Stimulated activated CD8-positive, alpha-beta memory T cell treated with anti-CD3 and anti-CD28 coated beads, Interleukin-4, amount 100 ng/mL, for 1 hour (primary cell): ENCODE measurements at places on chromosomes 3 and 15.

DNA sequence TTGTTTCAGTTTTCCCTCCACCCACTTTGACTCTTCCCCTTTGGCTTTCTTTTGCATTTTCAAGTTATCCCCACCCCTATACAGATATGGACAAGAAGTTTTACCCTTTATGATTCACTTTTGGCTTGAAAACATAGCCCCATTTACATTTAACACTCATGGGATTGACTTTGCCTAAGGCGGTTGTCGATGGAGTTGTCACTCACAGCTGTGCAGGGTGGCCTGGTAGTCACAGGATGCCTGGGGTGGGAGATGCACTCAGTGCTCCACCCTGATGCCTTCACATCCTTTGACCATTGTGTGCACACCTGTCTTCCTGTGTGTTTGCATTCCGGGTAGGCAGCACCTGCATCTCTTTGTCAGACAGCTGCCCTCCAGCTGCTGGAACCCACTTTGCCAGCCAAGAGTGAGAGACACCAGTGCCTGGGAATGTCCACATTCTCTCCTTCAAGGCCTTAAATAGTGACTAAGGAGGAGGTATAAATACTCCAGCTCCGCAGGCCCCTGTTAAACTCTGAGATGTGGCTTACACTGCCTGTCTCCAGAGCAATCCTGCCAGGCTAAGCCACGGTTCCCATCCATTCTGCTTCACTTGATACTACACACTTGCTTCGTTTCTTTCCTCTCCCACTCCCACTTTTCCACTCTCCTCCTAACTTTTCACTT, 191.5 kb upstream of the SLC24A5 start:
- DNase-seq = no peak

DNA sequence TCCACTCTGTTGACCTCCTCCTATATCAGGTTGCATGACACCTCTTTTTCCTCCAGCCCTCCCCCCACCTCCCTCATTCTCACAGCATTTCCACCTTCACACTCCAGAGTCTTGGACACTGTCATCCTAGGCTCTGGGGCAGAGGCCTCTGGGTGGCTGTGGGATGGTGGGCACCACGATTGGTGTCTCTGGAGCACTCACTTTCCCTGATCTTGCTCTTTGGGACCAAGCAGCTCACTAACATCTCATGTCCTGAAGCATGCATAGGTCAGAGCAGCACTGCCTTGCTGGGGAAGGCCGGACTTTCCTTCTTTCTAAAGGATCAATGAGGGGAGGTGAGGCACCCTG, 14.9 kb downstream of the ZBTB47 start:
- DNase-seq = no peak

GRCh38 chr3:172675441-172676193, 35.2 kb downstream of the NCEH1 start:
- no peak for DNase-seq

DNA sequence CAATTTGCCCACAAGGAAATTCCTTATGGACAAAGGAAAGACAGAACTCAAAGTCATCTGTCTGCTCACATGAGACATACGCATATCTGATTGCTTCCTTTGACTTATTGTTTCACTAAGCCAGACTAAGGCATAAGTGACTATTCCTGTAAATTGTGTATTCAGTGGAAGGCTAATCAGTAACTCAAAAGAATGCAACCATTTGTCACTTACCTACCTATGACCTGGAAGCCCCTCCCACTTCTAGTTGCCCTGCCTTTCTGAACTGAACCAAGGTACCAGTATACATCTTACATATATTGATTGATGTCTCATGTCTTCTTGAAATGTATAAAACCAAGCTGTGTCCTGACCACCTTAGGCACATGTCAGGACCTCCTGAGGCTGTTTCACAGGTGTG, 53.5 kb upstream of the PROK2 start:
- no peak for DNase-seq

DNA sequence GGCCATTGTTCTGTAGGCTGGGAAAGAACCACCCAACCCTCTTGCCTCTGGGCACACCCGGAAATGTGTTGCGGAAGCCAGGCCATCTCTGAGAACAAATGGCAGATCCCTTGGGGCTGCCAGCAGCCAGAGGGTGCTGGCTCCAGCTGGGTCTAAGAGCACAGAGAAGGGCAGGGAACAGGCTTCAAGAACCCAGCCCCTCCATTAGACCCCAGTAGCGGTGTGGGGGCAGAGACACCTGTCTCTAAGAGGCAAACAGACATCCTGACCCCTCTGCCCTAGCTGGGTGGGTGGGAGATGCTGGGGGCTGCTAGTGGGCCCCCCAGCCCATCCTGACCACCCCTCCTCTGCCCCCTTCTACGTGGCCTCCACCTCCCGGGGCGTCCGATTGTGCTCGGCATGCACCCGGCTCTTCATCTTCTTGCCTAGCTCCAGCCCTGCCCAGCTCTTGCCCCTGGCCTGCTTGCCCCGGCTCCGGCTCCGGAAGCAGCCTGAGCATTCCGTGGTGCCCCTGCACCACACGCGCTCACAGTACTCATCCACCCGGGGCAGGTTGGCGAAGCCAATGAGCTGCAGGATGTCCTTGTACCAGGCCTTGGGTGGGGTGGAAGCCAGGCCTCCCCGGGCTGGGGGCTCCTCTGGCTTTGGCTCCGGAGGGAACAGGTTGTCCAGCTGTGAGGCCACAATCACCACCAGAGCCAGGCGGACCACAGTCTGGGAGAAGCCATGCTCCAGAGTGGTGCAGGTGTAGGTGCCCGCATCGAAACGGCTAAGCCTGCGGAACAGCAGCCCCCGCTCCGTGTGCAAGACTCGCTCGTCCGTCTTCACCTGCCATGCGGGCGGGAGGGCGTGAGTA, 9.4 kb downstream of the SEMA3G start:
- no peak for DNase-seq

DNA sequence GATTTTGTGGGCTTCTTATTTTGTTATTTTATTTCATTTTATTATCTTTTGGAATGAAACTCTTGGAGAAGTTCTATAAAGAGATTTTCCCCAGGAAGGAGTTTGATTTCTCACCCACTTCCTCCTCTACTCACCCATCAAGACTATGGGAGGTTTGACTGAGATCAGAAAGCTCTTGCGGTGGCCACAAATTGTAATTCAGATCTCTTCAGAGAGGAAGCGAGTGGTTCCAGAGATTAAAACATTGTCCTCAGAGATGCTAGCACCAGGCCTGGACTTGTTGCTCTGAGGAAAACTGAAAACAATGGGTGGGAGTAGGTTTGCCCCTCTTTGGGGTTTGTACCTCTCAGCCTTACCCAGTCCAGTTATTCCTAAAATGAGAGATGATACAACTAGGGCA, 8.1 kb upstream of the MUC13 start:
- no peak for DNase-seq

- no peak for DNase-seq
Observed at GRCh38 chr15:52020221-52021085, 1.4 kb downstream of the MAPK6 start.

GRCh38 chr3:126613479-126614188, 41.3 kb downstream of the TXNRD3 start:
- DNase-seq = no peak

GRCh38 chr3:112018712-112019111, 15.8 kb upstream of the TMPRSS7 start:
- no peak for DNase-seq

DNA sequence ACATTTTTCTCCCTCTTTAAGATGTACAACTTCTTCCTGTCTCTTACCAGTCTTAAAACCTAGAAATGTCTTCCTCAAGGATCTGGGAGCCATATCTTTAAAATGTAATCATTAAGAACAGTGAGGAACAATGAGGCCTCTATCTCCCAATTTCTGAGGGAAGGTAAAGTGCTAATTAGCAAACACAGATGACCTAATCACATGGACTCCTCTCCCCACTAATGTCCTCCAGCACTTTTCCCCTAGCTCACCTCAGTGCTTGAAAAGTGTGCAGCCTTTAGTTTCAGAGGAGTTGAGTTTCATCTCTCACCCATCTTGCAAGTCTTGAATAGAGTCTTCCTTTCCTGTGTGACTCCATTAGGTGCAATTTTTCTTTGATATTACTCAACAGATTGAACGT, 771.0 kb downstream of the PDCD6IP start:
- no peak for DNase-seq

- DNase-seq = no peak
Observed at GRCh38 chr3:171219258-171219657, 192.7 kb upstream of the SLC2A2 start.

DNA sequence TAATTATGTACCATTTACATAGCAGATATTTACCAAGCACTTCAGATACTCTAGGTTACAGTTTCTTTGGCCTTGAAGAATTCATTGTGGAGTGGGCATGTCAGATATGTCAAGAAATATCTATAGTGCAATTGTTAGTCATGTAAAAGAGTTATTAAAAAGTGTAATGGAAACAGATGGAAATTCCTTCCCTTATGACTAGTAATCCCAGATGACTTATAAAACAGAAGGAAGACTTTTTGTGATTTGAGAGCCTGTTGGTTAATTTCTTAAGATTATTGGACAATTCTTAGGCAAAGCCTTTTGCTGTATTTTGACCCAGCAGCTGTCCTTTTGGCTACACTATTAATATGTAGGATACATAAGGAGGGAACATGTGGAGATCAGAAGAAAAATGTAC, 708.9 kb upstream of the NECTIN3 start:
- no peak for DNase-seq

DNA sequence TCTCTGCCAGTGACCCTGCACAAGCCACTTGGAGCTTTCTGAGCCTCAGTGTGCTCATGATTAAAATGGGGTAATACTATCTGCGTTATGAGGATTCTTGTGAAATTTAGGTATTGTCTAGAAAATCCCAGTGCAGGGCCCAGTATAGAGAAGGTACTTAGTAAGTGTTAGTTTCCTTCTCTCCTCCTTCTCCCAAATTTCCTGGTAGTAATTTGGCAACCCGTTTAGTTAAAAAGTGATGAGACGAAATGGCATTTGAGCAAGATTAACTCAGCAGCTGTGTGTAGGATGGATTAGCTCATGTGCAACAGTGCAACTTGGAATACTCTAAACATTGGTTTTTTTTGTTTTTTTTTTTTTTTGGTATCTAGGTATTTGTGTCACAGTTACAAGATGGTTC, 84.6 kb downstream of the SLCO3A1 start:
- no peak for DNase-seq

GRCh38 chr3:155701882-155702465, 42.9 kb downstream of the PLCH1 start:
- DNase-seq = no peak

DNA sequence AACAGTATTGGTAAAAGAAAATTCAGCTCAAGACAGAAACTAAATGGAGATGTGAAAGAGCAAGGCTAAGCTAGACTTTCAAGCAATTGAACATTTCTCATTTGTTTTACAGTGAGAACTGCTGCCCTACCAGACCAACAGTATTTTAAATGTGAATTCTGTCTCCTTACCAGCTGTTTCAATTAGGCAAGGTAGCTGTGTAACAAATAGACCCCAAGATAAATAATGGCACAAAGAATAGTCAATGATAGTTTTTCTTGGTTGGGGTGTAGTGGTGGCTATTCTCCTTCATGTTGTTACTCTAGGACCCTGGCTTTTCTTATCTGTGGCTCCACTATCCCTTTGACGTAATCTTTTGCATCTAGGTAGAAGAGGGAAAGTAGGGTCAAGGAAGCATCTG, 30.4 kb upstream of the THRB start:
- DNase-seq = no peak

DNA sequence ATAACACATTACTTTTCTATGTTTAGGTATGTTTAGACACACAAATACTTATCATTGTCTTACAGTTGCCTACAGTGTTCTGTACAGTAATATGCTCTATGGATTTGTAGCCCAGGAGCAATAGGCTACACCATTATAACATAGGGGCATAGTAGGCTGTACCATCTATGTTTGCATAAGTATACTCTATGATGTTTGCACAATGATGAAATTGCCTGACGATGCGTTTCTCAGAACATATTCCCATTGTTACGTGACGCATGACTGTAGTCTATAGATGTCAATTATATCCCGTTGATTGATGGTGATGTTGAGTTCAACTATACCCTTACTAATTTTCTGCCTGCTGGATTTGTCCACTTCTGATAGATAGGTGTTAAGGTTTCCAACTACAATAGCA, 139.4 kb upstream of the PFN2 start:
- no peak for DNase-seq

- no peak for DNase-seq
Observed at GRCh38 chr3:55440104-55440708, 46.9 kb downstream of the WNT5A start.

DNA sequence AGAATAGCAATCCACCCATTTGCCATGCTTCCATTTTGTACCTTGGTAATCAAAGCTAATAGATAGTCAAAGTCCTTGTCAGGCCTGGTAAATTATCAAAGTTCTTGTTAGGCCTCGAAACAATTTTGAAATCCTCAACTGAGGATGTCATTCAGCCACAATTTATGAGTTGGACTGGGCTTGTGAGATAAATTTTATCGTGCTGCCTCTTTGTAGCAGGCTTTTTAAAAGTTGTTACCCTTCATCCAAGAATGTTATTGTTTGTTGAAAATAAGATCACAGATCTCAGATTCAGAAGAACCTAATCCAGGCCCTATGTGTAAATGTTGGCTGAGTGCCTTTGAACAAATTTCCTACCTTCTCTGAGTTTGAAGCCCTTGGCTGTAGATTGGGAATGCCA, 143.3 kb upstream of the PROK2 start:
- DNase-seq = no peak

GRCh38 chr3:188154809-188155574, 1.0 kb downstream of the LPP start:
- no peak for DNase-seq

DNA sequence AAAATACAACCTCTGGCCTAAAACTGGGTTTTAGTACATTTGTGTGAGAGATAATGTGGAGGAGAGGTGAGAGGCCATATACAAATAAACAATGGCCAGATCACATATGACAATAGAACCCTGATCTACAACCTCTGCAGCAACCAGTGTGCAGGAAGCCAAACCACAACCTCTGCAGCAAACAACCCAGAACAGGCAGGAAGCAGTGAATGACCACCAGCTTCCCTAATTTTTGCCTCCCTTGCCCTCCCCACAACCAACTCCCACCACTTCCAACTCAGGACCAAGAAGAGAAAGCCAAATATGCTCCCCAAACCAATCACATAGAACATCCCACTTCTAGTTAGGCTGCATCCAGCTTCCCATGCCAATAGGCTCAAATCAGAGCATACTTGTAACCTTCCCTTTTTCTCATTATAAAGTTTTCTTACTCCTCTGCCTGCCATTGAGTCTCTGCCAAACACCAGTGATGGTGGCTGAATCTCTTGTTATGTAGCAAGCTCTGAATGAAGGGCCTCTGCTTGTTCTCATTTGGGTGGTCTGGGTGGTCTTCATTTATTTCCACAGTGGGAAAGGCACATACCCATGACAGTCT, 102.6 kb upstream of the GAP43 start:
- no peak for DNase-seq
